ENCODE measurements at places on chromosomes 5 and 9.

DNA sequence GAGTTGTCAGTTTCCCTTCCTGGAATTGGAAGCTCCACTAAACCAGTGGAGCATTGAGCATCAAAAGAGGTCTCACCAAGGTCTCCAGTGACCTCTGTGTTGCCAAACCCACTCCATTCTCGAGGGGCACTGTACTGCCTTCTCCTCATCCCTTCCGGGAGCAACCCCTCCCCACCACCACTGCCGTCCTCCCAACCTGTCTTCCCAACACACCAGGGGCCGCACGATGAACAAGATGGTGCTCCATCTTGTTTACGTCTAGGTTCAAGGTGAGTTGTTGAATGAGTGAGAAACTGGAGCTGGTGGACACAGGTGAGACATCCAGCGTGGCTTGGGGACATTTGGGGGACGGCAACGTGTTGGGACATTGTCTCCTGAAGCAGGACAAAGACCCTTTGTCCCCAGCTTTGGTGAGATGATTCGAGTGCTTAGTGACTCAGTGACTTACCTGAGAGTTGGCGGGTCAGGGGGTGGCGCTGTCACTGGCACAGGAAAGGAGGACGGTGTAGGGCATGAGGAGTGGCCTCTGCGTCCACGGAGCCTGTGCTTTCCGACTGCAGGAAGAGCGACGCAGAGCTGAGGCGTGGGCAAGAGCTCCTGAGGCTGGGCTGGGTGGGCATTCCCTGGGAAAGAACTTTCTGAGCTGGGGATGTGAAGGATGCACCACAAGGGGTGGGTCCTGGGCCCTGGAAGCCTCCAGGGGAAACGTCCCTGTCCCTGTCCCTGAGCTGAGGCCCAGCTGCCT lies 44.8 kb upstream of the RNU6ATAC start:
- H3K4me1 ChIP-seq, result peaks cover 6% of the 10 kb centered on the region
- no peak for DNase-seq
- no peaks in the 10 kb centered on the region for H3K36me3 ChIP-seq
- H3K27ac ChIP-seq, result no peak overlapping the region
- H3K27me3 ChIP-seq, result no peaks in the 10 kb centered on the region

GRCh38 chr5:80387063-80387768 lies 20.6 kb upstream of the ZFYVE16 start:
- DNase-seq, result no peak
- peaks cover 10% of the 10 kb centered on the region for H3K4me1 ChIP-seq
- no peak overlapping the region for H3K27ac ChIP-seq
- no peaks in the 10 kb centered on the region for H3K27me3 ChIP-seq
- H3K36me3 ChIP-seq, result no peaks in the 10 kb centered on the region

GRCh38 chr5:14174230-14174636 lies 31.1 kb downstream of the TRIO start:
- no peaks in the 10 kb centered on the region for H3K27me3 ChIP-seq
- H3K27ac ChIP-seq, result no peak overlapping the region
- H3K4me1 ChIP-seq, result no peaks in the 10 kb centered on the region
- H3K36me3 ChIP-seq, result no peaks in the 10 kb centered on the region
- no peak overlapping the region for H3K4me3 ChIP-seq
- DNase-seq, result no peak

DNA sequence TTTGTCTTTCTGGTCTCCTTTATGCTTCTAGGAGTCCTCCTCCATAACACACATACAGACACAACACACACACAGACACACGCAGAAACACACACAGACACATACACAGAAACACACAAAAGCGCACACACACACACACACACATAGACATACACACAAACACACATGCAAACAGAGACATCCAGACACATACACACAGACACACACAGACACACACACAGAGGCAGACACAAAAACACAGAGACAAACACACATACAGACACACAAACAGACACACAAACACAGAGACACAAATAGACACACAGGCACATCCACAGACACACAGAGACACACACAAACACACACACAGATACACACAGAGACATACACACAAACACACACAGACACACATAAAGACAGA lies 220.2 kb downstream of the IRX2 start:
- no peaks in the 10 kb centered on the region for H3K4me1 ChIP-seq
- H3K4me3 ChIP-seq, result no peak overlapping the region
- H3K27me3 ChIP-seq, result no peaks in the 10 kb centered on the region
- no peaks in the 10 kb centered on the region for H3K36me3 ChIP-seq

GRCh38 chr5:40383749-40384651 lies 295.7 kb upstream of the PTGER4 start:
- no peak for DNase-seq
- H3K36me3 ChIP-seq, result no peaks in the 10 kb centered on the region
- 0 out of 2 replicates have a peak, but pooled peaks cover 2% of the 10 kb centered on the region for H3K27me3 ChIP-seq
- no peak overlapping the region for H3K27ac ChIP-seq
- H3K4me3 ChIP-seq, result no peak overlapping the region
- peaks cover 10% of the 10 kb centered on the region for H3K4me1 ChIP-seq

DNA sequence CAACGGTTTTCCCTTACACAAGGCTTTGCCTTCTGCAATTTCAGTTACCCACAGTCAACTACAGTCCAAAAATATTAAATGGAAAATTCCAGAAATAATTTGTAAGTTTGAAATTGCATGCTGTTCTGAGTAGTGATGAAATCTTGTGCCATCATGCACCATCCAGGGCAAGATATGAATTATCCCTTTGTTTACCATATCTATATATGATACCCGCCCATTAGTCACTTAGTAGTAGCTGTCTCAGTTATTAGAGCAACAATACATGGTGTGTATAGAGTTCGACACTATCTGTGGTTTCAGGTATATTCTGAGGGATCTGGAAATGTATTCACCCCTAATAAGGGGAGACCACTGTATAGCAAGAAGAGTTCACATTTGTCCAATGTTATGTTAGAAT lies 29.4 kb downstream of the ERBIN start:
- peaks cover 12% of the 10 kb centered on the region for H3K4me1 ChIP-seq
- no peaks in the 10 kb centered on the region for H3K27me3 ChIP-seq
- peaks cover 15% of the 10 kb centered on the region for H3K36me3 ChIP-seq

DNA sequence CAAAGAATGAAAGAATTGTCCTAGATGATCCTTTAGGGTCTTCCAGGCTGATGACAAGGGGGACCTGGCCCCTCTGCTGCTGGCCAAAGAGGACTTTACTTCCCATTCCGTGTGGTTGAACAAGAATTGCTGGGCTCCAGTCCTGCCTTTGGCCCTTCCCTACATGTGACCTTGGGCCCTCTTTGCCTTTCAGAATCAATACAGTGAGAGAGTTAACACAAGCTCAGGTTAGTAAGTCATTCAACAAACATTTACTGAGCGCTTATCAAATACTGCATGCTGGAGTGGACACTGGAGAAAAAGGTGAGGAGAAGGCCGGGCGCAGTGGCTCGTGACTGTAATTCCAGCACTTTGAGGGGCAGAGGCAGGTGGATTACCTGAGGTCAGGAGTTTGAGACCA lies 113.1 kb downstream of the C9orf50 start:
- no peaks in the 10 kb centered on the region for H3K4me1 ChIP-seq
- no peaks in the 10 kb centered on the region for H3K27me3 ChIP-seq
- DNase-seq, result no peak

GRCh38 chr5:112109331-112110007 lies 309.6 kb downstream of the EPB41L4A start:
- no peak for DNase-seq
- H3K4me3 ChIP-seq, result no peak overlapping the region
- H3K4me1 ChIP-seq, result no peaks in the 10 kb centered on the region
- H3K27me3 ChIP-seq, result no peaks in the 10 kb centered on the region
- no peak overlapping the region for H3K27ac ChIP-seq

DNA sequence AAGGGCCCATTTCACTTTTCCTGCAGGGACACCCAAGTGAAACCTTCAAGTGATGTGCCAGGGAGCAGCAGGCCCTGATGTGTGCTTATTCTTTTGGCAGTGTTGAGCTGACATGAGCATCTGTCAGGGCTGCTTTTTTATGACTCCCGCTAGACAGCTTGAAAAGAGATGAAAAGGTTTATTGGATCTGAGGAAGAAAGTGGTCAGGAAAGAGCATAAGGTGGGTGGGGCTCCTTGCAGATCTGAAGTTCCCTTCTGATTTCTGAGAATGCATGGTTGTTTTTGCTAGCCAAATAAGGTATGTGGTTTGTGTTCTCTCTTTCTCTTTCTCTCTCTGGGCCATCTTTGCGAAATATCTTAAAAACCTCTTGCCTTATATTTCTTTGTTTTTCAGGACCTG lies 316.1 kb downstream of the DMRT2 start:
- H3K27ac ChIP-seq, result no peak overlapping the region
- H3K4me1 ChIP-seq, result no peaks in the 10 kb centered on the region
- DNase-seq, result no peak
- no peaks in the 10 kb centered on the region for H3K36me3 ChIP-seq
- H3K27me3 ChIP-seq, result no peaks in the 10 kb centered on the region

DNA sequence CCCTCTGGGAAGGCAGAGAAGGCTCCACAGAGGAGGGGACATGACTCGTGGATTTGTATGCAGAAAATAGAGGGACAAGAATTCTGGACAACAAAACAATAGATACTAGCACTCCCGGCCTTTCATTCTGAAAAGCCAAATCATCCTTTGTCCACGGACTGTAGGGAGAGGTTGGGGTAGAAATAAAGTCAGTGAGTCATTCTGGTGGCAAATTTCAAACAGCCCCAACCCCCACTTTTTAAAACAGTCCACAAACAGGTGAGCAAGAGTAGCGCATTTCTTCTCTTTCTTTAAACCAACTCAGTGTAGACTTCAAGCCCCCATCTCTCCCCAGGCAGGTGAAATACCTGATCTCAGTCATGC lies 56.1 kb downstream of the PTPDC1 start:
- no peak overlapping the region for H3K27ac ChIP-seq
- peaks cover under 1% of the 10 kb centered on the region for H3K4me1 ChIP-seq
- H3K36me3 ChIP-seq, result no peaks in the 10 kb centered on the region
- no peak overlapping the region for H3K4me3 ChIP-seq

DNA sequence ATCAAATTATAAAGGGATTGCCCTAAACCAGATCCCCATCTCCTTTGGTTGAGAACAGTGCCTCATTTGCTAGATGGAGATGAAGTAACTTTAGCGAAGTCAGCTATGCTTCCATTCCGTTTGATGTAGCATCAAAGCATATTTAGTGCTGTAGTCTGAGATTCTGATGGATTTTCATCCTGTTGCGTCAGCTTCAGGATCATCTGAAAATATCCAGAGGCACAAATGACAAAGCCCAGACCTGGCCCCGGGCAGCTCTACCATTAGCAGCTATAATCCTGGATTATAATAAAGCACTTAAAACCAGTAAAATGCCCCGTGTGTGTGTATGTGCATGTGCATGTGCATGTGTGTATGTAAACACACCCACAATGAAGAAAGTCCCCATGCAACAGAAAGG lies 44.7 kb downstream of the ERAP1 start:
- no peak overlapping the region for H3K27ac ChIP-seq
- no peaks in the 10 kb centered on the region for H3K4me1 ChIP-seq
- no peaks in the 10 kb centered on the region for H3K27me3 ChIP-seq
- no peak overlapping the region for H3K4me3 ChIP-seq

DNA sequence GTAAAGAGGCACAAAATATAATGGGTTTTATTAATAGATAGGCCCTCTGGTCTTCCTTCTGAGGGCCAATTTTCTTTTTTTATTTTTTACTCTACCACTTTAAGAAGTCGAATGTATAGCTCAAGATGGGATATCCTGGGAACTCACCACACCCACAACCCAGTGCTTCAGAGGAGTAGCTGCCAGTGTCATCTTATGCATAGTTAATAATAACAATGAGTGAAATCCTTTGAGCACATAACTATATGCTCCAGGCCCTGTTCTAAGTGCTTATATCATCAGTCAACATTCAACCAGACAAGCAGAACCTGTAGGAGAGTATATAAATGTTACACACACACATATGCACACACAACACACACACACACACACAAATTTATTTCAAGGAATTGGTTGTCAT lies 150.3 kb upstream of the ACTBL2 start:
- DNase-seq, result no peak
- H3K4me1 ChIP-seq, result no peaks in the 10 kb centered on the region
- H3K27me3 ChIP-seq, result no peaks in the 10 kb centered on the region
- H3K4me3 ChIP-seq, result no peak overlapping the region

GRCh38 chr5:143913008-143913752 lies 101.2 kb downstream of the HMHB1 start:
- no peaks in the 10 kb centered on the region for H3K4me1 ChIP-seq
- no peak overlapping the region for H3K27ac ChIP-seq
- H3K27me3 ChIP-seq, result no peaks in the 10 kb centered on the region
- DNase-seq, result no peak

- no peak for DNase-seq
- H3K27ac ChIP-seq, result no peak overlapping the region
- H3K4me3 ChIP-seq, result no peak overlapping the region
Measured at GRCh38 chr9:68522954-68523353, 17.7 kb downstream of the TMEM252 start.

DNA sequence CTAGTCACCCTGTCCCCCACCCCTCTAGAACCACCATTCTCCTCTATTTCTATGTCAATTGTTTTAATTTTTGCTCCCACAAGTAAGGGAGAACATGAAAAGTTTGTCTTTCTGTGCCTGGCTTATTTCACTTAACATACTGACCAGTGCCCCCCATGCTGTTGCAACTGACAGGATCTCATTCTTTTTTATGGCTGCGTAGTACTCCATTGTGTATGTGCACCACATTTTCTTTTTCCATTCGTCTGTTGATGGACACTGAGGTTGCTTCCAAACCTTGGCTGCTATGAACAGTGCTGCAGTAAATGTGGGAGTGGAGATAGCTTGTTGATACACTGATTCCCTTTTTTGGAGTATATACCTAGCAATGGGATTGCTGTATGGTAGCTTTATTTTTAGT lies 7.4 kb upstream of the TERT start:
- no peak for DNase-seq
- H3K4me3 ChIP-seq, result no peak overlapping the region

DNA sequence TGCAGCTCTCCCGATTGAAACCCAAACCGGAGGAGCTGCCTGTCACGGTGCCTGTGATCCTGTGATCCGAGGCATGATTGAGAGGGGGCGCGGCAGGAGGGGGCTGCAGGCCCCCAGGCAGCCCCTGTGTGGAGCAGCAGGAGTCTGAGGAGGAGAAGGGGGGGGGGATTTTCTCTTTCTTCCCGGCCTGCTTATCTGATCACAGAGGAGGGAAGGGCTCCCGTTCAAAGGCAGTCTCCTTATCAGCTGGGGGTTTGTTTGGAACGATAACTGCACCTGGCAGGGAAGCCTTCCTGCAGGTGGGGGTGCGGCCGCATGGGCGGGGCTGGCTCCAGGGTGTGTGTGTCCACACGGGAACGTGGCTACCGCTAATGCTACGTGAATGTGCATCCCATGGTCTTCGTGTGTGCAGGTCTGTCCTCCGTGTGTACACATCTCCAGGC lies 38.4 kb downstream of the LMX1B start:
- H3K27ac ChIP-seq, result no peak overlapping the region
- H3K36me3 ChIP-seq, result no peaks in the 10 kb centered on the region
- no peak for DNase-seq

DNA sequence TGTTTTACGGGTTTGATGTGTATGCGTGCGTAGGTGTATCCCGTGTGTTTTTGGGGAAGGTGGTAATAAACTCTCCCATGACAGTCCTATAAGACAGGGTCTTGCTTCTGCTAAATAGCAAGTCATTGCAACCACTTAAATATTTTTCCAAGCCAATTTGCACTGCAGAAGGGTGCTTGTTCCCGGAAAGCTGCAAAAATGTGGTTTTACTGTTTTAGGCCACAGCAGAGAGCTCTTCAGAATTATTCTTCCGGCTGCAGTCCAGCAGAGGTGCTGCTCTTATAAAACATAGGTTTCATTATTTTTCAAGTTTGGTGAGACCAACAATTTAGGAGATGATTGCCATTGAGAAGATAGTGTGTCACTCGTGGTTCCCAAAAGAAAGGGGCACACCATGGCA lies 192.8 kb downstream of the NTRK2 start:
- H3K27me3 ChIP-seq, result no peaks in the 10 kb centered on the region
- H3K36me3 ChIP-seq, result no peaks in the 10 kb centered on the region
- no peak for DNase-seq
- no peak overlapping the region for H3K4me3 ChIP-seq
- H3K27ac ChIP-seq, result no peak overlapping the region
- no peaks in the 10 kb centered on the region for H3K4me1 ChIP-seq

Data from Karpas-422 (cell line).